ENCODE measurements at places on chromosomes 16 and 17.

- no peak for DNase-seq
Observed at GRCh38 chr17:74080656-74081582, 122.6 kb upstream of the RPL38 start.

DNA sequence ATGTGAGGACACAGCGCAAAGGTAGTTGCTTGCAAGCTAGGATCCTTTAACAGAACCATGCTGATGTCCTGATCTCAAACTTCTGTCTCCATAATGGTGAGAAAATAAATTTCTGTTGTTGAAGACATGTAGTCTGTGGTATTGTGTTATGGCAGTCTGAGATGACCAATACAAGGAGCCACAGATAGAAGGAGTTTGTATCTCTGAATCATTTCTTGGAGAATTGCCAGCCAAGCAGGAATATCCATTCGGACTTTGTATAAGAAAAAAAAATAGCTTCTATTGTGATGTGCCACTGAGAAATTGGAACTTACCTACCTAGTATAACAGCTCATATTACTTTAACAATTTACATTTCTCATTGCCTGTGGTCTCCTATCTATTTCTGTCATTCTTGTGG lies 447.6 kb upstream of the CA10 start:
- no peak for DNase-seq

- DNase-seq: no peak
Observed at GRCh38 chr17:29653995-29654714, 31.4 kb upstream of the CORO6 start.

GRCh38 chr16:80012586-80012985 lies 412.0 kb upstream of the MAF start:
- DNase-seq: no peak

DNA sequence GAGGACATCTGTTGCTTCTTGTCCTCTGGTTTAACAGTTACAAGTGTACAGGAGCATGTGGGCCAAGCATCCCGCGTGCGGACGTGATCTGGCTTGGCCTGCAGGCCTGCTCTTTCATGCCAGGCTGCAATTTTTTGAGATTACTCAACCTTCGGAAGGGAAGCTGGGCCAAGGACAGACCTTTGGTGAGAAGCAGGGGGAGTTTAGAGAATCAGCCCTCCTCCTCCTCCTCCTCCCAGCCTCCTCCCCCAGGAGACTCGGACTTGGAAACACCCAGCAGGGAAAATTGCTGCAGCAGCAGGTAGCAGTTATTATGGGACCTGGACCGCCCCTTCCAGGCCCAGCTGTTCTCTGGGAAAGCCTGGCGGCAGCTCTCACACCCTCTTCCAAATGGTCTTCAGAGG lies 5.1 kb upstream of the KLHL36 start:
- no peak for DNase-seq

DNA sequence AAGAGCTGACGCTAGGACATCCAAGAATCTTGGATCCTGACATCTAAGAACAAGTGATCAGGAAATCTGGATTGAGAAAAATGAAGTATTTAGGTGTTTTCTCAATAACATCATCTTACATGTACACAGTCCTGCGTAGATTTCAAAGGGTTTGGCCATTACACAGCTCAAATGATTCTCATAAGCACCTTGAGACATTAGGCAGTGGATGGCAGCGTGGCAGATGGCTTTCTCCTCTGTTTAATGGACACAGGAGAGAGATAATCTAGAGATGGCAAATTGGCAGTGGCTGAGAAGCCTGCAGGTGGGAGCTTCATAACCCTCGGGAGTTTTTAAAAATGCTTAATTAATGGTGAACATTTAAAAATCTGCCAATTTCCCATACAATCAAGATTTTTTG lies 137.5 kb downstream of the ZFHX3 start:
- DNase-seq: no peak

DNA sequence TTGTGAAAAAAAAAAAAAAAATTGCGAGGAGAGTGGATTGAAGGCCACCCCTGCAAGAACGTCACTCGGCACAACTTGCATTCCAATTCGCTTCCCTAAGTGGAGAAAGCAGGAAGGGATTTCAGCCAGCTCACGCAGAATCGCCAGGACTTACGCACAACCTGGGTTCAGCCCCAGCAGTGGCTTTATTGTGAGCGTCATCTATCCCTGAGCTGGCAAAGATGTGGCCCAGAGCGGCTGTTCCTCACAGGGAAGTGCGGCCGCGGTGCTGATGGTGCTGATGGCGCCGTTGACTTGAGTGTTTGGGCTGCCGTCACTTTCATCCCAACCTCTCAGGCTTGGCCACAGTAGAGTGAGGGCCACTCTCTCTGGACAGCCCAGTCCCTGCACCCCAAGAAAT lies 197.6 kb downstream of the NTN1 start:
- DNase-seq: no peak

DNA sequence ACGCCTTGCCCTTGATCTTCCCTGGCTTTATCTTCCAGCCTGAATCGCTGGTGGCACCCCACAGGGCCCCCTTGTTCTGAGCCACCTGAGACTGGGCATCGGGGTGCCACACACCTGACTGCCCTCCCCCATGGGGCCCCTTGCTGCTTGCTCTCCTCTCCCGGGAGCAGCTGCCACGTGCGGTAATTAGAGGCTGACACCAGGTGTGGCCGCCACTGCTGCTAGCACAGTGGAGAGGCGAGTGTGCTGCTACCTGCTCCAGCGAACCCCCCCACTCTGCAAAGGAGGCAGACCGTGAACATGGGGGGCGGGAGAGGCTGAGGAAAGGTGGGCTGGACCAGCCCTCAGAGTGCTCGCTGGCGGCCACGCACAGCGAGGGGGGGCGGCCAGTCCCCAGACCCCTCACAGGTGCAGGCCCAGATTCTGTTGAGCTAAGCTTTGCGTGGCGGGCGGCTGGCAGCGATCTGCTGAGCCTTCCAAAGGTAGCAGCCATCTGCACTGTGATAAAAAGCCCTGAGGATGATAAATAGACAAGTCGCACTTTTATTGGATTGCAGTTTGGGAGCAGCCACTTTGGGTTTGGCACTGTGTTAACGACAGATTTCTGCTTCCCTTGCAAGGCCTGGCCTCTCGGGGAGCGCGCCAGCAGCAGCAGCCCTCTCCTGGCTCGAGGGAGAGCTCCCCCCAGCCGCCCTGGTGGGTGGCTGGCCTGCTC lies 167.9 kb upstream of the GSE1 start:
- no peak for DNase-seq

GRCh38 chr16:1793578-1794220 lies at the start of gene IGFALS:
TSS of gene IGFALS (minus strand) at chr16:1793705. CDS start at chr16:1793652, 53 bp downstream.
- DNase-seq: no peak

GRCh38 chr17:9644910-9645751 lies at the start of gene USP43:
TSS of gene USP43 (plus strand) at chr17:9645517. CDS start at chr17:9645633, 116 bp downstream.
- DNase-seq: no peak
